ENCODE measurements at places on chromosomes 4 and X.

DNA sequence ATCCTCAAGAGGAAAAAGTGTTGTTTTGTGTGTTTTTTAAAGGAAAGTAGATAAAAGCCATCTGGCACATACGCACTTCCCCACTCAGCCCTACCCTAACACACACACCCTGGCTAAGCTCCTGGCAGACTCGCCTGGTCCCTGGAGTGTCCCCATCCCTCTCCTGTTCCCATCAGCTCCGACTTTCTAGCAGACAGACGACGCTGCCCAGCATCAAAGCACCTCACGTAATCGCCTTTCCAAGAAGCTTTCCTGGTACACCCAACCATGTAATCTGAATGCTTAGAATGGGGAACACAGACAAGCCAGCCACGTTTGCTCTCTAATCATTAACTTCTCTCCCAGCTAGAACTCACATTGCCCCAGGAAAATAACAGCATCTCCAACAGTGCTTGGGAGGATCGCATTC, 116.2 kb downstream of the AFAP1 start:
- DNase-seq = no peak

DNA sequence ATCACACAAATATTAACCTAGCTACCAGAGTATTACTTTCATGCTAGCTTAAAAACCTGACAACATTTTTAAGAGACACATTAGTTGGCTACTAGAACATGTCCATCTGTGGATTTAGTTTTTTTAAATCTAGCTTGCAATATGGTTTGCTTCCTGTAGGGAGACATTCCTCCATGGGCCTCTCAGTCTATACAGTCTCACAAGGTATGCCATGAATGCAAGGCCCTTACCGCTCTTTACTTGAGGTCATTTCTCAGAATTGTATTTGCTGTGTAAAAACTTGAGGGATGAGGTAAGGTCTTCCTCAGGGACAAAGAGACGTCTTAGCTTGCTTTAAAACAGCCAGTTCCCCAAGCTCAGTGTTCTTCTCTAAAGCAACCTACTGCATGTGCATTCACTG, 26.9 kb downstream of the UBA6 start:
- no peak for DNase-seq

GRCh38 chr4:89483833-89484232, 176.2 kb upstream of the GPRIN3 start:
- no peak for DNase-seq

GRCh38 chr4:77578145-77578544, 27.5 kb upstream of the CXCL13 start:
- DNase-seq = no peak

GRCh38 chr4:105191621-105192210, 45.0 kb downstream of the TET2 start:
- DNase-seq = no peak

Data from NCI-H2081 treated with DMSO at 0.1 percent for 48 hours (cell line).